ENCODE measurements at places on chromosomes 4 and X.

DNA sequence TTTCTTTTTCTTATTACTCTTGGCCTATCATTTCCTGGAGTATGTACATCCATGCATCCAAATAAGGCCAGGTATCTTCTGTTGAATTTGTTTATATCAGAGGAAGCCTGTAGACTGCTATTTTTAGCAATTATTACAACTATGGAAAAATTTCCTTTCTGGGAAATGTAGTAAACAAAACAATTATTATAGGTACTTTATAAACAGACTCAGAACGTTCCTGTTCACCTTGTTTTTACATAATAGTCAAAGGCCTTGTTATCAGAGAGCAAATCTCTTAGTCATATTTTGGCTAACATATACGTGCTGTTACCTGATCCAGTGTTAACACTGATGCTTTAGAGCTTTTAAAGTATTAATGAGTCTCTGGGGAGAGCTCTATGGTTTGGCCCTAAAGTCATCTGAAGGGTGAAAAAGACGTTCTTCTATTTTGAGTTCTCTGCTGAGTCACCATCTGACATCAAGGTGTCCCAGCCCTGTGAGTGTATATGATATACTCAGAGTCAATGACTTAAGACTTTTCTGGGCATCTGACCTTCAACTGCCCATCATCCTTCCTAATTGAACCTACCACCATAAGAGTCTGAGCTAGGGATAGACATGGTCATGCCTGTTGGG is 7.3 kb downstream of the SPARCL1 start:
- no peak for DNase-seq

DNA sequence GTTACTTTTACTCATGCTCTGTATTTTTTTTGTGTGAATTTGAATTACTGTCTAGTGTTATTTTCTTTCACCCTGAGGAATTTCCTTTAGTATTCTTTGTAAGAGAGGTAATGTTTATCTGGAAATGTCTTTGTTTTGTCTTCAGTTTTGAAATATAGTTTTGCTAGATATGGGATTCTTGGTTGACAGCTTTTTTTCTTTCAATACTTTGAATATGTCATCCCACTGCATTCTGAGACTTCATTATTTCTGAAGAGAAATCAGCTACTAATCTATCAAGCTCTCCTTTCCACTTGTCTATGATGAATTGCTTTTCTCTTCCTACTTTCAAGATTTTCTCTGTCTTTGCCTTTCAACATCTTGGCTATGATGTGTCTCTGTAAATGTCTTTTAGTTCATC is 217.0 kb upstream of the CASK start:
- DNase-seq = no peak

GRCh38 chrX:126064901-126065541 is 101.1 kb downstream of the DCAF12L2 start:
- DNase-seq = no peak

- DNase-seq = no peak
Measured at GRCh38 chr4:13704035-13704434, 76.5 kb upstream of the BOD1L1 start.

GRCh38 chrX:67346667-67347066 is 197.2 kb upstream of the AR start:
- no peak for DNase-seq

DNA sequence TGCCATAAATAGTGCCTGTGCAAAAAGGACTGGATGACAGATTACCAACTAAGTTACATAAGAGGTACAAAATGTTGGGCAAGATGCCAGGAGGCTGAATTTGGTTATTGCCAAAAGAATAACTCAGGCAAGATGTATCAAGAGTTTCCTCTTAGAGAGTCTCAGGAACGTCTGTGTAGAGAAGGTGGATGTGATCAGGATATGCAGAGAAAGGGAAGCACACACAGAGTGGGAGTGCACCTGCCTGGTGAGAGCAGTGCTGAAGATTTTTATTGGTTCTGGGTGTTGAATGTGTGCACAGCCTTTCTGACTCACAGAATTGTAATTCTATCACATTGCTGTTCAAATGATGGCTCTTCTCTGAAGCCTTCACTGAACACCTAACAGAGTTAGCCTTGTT is 156.8 kb upstream of the HS3ST1 start:
- no peak for DNase-seq

DNA sequence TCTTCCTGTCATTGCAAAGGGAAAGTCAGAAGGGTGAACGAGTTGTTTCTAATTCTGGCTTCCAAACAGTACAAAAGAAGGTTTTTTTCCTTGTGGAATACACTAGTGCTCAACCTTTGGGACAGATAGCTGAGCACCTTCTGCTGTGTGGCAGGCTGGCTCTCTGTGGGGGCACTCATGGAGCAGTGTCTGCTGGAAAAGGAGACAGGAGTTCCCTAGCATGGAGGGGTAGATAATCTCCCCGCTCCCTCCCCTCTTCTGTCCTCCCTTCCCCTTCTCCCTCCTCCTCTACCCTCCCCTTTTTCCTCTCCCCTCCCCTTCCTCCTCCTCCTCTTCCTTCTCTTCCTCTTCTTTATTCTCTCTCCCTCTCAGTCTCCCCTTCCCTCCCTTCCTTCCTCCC is 62.4 kb upstream of the MTM1 start:
- DNase-seq = no peak

- no peak for DNase-seq
Measured at GRCh38 chr4:15366721-15367120, 61.1 kb upstream of the C1QTNF7 start.

DNA sequence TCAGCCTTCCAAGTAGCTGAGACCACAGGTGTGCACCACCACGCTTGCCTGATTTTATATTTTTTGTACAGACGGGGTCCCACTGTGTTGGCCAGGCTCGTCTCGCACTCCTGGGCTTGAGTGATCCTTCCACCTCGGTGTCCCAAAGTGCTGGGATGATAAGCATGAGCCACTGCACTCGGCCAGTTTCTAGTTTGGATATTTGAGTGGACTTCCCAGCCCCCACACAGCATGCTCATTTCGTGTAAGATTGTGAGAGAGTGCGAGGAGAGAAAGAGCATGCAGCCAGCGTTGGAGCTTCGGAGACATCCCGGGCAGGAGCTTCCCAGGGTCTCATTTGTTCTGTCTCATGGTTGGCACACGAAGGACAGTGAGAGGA is 31.8 kb downstream of the ARSD start:
- DNase-seq = no peak

- DNase-seq = no peak
Measured at GRCh38 chrX:9442056-9442455, 22.8 kb upstream of the TBL1X start.

- DNase-seq = no peak
Measured at GRCh38 chr4:86498863-86499166, 95.3 kb upstream of the PTPN13 start.

DNA sequence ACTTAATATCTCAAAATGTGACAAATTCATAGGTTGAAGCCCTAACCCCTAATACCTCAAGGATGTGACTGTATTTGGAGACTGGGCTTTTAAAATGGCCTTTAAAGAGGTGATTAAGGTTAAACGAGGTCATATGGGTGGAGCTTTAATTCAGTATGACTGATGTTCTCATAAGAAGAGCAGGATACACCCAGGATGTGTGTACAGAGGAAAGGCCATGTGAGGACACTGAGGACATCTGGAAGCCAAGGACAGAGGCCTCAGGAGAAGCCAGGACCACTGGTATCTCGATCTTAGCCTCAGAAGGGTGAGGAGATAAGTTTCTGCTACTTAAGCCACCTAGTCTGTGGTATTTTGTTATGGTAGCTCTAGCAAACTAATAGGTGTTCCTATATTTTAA is 49.0 kb upstream of the SHISA3 start:
- DNase-seq = no peak

GRCh38 chrX:87805829-87806490 is 288.4 kb downstream of the KLHL4 start:
- DNase-seq = no peak

DNA sequence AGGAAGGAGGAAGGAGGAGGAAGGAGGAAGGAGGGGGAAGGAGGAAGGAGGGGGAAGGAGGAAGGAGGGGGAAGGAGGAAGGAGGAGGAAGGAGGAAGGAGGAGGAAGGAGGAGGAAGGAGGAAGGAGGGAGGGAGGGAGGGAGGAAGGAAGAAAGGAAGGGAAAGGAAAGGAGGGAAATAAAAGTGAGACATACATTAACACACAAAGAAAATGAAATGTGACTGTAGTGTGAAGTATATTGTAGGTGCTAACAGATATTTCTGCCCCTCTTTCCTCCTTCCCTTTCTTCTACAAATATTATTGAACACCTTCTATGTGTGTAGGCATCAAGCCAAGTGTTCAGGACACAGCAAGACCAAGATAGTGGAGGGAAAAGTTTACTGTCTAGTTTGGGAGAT is 26.4 kb upstream of the PROM1 start:
- DNase-seq = no peak

DNA sequence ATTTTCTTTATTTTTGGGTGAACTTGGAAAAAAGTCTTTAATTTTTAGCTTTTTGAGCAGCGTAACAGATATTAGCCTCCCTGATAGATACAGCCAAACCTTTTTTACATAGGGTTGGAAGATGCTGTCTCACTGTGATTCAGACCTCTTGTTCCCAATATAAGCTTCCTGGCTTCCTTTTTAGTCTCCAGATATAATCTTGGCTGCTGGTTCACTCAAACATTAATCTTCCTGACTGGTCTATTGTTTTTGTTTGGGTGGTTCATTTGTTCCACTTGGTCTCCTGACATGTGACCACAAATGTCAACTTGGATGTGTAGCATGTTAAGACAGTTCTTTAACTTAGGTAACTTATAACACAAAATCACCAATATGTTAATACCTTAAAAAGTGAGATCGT is 23.0 kb downstream of the RPA4 start:
- DNase-seq = no peak

- DNase-seq = no peak
Measured at GRCh38 chr4:151402145-151402865, 6.7 kb upstream of the FHIP1A start.

- DNase-seq = no peak
Measured at GRCh38 chr4:6909970-6910339, 329 bp downstream of the TBC1D14 start.

GRCh38 chrX:103919270-103919637 is 43.2 kb upstream of the TMSB15B start:
- DNase-seq = no peak

- DNase-seq = no peak
Measured at GRCh38 chr4:155512817-155513216, 136.1 kb upstream of the MAP9 start.

DNA sequence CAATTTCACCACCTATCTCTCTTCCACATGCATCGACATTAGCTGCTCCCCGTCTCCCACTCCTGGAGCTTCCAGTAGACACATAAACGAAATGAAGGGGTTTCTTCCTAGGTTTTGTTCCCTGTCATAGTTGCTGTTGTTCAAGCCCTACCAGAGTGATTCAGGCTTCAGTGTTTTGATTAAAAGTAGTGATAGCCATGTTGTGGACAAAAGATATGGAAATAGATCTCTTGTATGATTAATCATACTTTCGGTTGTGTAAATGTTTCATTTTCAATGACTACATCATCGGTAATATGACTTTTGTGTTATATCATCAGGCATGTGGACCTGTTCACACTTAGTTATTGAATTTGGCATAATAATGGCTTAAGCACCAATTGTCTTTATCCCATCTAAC is 96.5 kb upstream of the KLF3 start:
- DNase-seq = no peak

- no peak for DNase-seq
Measured at GRCh38 chr4:153398713-153399112, 54.2 kb downstream of the MND1 start.

DNA sequence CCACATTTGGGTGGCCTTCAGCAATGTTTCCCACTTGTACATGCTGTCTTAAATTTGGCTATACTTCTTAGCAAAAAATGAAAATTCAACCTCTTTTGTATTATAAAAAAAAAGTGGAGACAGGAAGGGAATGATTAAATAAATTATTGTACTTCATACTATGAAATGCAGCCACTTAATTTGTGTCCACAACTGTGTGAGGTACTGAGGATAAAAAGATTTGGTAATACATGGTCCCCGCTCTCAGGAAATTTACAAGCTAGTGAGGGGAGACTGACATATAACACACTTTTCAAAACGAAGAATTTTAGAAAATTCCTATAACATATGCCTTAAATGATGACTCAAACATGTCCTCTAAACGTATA is 105.0 kb downstream of the HNRNPD start:
- no peak for DNase-seq

GRCh38 chr4:23857367-23857959 is 32.4 kb downstream of the PPARGC1A start:
- DNase-seq = peak; percentile 72

- DNase-seq = no peak
Measured at GRCh38 chr4:2470791-2471190, 1.9 kb downstream of the RNF4 start.

- DNase-seq = no peak
Measured at GRCh38 chr4:56244681-56245080, 142.6 kb downstream of the AASDH start.

All from hippocampal formation (tissue), 2 donors.